Activated CD8-positive, alpha-beta T cell treated with anti-CD3 and anti-CD28 coated beads for 36 hours (primary cell): ENCODE measurements at places on chromosomes 4 and X.

DNA sequence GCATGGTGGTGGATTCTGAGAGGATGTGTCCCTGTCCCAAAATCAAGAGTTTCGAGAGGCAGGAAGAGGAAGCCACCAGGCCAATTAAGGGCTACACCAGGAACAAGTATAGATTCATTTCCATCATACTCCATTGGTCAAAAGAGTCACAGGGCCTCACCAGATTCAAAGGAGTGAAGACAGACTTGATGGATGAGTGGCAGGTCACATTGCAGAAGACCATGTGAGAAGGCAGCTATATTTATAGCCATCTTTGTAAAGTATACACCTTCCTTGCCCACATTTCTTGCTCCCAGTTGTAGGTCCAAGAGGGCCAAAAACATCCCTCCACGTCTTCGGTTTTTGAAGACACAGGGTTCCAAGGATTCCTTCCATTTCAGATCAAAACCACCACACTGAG, 406.0 kb downstream of the BCOR start:
- no peak for DNase-seq

GRCh38 chrX:9829308-9830267, 43.4 kb downstream of the SHROOM2 start:
- DNase-seq: peak; percentile 57

- no peak for DNase-seq
Observed at GRCh38 chrX:15214588-15214987, 55.3 kb downstream of the ASB9 start.

DNA sequence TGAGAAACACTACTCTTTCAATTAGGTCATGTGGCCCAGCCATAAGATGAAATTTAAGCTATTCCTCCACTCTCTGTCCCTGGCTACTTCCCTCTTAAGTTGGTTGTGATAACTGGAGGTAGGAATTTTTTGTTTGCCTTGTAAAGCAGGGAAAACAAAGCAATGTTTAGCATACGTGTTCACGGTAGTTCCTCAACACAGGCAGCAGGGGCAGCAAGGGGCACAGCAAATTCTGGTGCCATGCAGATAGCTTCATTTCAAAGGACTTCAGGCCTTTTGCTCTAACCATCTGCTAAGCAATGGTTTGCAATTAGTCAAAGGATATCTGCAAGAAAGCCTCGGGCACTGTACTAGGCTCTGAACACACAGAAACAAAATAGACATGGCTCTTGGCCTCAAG, 330.2 kb downstream of the ZIC3 start:
- DNase-seq: no peak

DNA sequence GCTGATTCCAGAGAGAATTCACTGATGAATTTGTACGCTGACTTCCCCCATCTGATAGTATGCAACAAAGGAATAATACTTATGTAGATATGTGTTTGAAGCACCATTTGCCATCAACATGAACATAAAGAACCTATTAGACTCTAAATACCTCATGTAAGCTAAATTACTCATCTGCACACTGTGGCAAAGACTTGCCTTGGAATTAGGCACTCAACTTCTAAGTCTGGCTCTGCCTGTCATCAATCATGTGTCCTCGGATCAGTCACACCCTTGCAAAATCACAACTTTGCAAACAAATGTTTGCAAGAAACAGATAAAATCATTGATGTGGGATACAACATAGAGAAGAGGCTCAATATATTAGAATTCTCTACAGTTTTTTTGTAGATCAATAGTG, 169.9 kb upstream of the LDB2 start:
- no peak for DNase-seq

- no peak for DNase-seq
Observed at GRCh38 chr4:173703021-173703420, 173.0 kb upstream of the HAND2 start.

DNA sequence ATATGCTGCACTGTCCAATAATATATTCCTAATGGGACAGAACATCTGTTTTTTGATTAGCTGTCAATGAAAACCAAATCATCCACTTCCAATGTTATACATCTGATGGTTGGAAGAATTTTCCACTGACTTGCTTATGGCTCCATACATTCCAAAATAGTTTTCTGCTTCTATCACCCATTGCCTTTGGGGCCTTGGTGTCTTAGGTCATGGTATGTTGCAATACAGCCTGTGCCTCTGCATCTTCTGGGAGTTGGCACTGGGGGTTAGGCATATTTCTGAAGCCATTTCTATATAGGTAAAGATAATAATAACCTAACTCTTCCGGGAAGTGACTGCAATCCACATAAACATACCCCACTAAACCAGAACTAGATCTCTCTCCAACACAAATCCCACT, 53.2 kb upstream of the NR3C2 start:
- DNase-seq: no peak

GRCh38 chr4:153901220-153901619, 112.3 kb upstream of the SFRP2 start:
- DNase-seq: no peak

- DNase-seq: no peak
Observed at GRCh38 chr4:28774344-28774743, 1913.7 kb downstream of the STIM2 start.

DNA sequence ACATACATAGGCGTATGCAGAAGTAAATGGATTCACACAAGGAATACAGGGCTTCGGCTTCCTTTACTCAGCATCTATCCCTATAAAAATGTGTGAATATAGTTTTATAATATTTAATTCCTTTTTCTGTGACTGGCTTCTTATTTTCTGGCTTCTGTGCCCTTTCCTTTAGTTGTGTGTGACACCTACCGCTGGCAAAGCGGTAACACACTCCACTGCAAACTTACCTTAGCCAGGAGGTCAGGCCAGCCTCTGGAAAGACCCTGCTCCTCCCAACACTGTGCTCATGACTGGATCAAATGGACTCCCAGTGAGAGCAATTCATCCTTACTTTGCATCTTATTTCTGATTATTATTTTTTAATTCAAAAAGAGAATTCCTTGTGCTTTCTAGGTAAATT, 244.2 kb downstream of the ANK2 start:
- DNase-seq: no peak

- no peak for DNase-seq
Observed at GRCh38 chrX:14712096-14712495, 160.8 kb downstream of the FANCB start.

DNA sequence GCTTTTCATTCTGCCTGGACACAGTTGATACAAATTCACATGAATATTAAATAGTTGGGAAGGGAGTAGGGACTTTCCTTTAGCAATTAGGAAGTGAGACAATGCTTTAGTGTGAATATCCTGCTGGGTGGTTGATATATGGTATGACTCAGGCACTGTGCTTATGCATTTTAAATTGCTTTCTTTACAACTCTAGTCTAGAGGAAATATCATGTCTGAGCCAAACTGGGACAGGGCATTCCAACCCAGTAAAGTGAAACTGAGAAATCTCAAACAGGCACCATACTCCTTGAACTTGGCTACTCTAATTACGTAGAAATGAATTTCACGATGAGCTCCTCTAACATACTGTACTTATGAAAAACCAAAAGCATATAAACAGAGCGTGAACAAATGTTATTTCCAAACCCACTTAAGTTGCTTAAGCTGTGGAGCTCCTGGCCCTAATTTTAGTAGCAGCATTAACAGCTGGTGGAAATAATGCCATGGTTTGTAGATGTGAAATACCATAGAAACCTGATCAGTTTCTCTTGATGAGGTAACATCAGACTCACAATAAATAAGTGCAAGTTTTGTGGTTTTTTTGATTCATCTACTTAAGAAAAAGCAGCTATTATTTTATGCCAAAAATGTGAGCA, 242.9 kb upstream of the GK2 start:
- no peak for DNase-seq

- DNase-seq: no peak
Observed at GRCh38 chr4:32133141-32133540, 1413.0 kb downstream of the PCDH7 start.

GRCh38 chr4:125728568-125728967, 413.8 kb downstream of the FAT4 start:
- DNase-seq: no peak

- no peak for DNase-seq
Observed at GRCh38 chr4:123325241-123325681, 71.3 kb upstream of the SPRY1 start.

DNA sequence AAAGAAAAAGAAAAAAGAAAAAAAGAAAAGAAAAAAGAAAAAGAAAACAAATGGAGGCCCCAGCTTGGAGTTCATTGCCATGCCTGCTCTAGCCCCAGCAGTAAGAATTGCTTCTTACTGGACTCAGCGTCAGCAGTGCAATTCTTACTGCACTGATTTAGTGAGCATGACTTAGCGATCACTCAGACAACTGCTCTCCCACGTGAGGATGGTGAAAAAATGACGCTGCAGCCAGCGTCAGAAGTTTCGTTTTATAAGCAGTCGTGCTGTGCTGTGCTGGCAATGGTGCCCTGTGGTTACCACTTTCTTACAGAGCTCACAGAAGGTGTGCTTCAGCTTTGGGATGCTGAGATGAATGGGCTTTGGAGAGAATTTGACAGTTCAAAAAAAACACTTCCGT, 68.3 kb upstream of the DDX3X start:
- DNase-seq: peak; percentile 81

DNA sequence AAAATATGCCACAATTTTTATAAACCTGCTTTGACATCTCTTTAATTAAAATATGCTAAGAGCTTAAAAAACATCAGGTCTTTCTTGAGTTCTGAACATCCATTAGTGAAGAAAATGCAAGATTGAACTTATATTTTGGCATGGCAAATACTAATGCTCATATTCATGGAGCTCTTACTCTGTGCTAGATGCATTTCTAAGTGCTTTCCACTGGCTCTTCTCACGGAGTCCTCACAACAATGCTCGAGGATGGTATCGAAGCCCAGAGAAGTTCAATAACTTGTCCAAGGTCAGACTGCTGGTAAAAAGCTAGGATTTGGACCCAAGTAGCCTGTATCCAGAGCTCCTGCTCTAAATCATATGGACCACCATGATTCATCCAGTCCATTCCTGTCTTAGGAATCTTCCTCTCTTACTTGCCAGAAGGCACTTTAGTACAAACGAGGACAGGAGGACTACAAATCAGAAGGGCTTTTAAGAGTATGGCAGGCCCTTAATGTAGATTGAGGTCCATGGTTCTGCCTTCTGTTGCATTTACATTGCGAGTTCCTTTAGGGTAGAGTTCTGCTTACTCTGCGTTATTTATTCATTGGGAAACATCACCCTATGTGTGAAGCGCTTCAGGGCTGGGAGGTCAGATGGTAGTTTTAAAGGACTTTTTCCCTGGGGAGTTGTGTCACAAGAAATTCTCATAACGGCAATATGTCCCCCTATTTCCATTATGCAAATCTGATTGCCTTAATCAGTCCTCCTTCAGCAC, 199.2 kb downstream of the RASL11B start:
- DNase-seq: no peak

DNA sequence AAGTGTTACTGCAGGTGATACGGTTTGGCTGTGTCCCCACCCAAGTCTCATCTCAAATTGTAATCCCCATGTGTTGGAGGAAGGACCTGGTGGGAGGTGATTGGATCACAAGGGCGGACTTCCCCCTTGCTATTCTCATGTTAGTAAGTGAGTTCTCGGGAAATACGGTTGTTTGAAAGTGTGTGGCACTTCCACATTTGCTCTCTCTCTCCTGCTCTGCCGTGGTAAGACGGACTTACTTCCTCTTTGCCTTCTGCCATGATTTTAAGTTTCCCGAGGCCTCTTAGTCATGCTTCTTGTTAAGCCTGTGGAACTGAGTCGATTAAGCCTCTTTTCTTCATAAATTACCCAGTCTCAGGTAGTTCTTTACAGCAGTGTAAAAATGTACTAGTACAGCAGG, 65.2 kb upstream of the SLC7A11 start:
- no peak for DNase-seq

- no peak for DNase-seq
Observed at GRCh38 chr4:187070158-187070557, 346.5 kb upstream of the FAT1 start.

DNA sequence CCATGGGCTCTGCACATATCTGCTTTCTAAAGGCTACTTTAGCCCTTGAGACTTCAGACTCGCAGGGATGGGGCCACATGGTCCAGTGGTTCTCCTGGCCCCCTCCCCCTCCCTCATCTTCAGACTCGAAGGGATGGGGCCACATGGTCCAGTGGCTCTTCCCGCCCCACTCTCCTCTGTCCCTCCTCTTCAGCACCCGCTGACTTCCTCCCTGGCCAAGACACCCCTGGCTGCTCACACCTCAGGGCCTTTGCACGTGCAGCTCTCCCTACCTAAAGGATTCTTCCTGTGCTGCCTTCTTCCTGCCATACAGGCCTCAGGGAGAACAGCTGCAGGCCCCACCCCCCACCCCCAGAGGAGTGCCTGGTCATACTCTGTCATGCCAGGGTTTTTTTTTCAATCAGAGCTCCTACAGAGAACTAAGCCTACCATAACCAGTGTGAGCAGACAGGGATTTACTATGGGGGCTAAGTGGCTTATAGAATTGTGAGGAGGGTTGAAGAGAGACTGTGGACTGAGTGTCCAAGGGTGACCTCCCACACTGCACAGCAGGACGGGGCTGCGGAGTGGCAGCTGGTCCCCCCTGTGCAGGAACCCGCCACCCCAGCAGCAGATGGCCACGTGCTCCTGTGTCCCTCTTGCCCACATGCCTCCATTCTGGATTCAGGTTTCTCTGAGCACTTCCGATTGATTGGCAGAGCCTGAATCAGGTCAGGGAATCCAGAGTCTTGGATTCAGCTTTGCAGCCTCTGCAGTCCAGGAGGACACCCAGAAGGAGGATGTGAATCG, 6.1 kb upstream of the SPON2 start:
- no peak for DNase-seq

DNA sequence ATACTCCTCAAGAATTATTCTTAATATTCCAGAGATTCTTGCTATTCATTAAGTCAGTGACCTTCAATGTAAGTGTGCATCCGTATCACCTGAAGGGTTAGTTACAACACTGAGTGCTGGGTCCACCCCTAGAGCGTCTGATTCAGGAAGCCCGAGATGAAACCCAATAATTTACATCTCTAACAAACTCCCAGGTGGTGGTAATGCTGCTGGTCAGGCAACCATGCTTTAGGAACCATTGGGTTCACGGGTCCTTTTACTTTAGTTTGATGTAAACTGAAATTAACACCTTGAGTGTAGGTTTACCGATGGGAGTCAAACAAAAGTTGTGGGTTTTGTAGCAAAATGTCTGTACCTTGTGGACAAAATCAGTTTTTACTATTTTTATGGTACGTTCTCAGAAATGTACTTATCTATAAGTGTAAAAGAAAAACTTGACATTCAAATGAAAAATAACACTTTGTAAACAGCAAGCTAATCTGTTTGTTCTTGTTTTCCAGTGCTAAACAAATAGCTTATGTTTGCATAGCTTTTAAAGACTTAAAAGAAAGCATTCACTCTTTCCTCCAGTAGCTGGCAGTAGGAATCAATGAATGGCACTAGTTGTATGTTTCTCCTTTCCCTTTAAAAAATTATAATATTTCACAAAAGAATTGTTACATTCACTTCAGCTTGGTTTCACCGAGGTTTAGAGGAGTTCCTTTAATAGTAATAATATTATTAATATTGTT, 32.7 kb downstream of the ACE2 start:
- DNase-seq: no peak

- no peak for DNase-seq
Observed at GRCh38 chr4:35966566-35966965, 277.7 kb downstream of the ARAP2 start.

- DNase-seq: no peak
Observed at GRCh38 chr4:17168571-17168970, 270.1 kb upstream of the LDB2 start.

- DNase-seq: no peak
Observed at GRCh38 chr4:88219099-88219498, 60.7 kb upstream of the ABCG2 start.
